ENCODE measurements at places on chromosomes 1 and 21.

DNA sequence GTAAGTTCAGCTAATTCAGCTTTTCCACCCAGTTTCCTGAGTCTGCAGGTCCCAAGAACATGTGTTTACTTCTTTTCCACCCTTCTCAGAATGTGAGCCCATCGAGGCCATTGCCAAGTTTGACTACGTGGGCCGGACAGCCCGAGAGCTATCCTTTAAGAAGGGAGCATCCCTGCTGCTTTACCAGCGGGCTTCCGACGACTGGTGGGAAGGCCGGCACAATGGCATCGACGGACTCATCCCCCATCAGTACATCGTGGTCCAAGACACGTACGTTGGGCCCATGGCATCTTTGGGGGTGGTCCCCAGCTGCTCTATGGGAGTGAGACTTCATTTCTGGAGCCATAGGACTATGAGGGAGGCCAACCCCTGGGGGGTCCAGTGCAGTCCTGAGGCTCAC lies 17.2 kb upstream of the IKBKE start:
- DNase-seq: no peak

GRCh38 chr1:155984341-155984740 lies 6.0 kb upstream of the ARHGEF2 start:
- no peak for DNase-seq

- no peak for DNase-seq
These were observed 7.7 kb downstream of the ARHGEF2 start for GRCh38 chr1:155970531-155971167.

DNA sequence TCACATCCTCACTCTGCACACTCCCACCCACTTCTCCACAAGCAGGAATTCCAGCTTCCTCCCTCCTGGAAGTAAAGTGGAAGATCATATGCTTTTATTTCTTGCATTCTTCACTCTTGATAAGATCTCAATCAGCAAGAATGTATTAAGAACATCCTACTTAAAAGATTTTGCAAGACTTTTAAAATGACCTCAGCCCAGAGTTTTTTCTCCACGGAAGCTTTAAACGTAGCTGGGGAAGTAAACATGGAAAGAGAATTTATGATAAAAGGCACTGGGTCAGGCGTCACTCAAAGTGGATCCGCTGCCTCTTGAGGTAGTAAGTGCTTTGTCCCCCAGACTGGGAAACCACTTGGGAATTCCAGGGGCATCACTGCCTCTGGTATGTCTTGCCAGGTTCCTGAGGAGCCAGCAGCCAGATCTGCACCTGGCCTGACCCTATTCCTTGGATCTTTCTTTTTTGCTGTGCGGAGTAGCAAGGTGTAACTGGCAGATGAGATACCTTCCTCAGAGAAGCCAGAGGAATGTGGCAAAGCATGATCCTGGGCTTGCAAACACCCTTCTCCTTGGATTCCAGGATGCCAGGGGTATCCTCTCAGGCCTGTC lies 33.9 kb downstream of the CDK18 start:
- DNase-seq: no peak

- peak; percentile 66 for DNase-seq
These were observed 44.1 kb downstream of the NIBAN1 start for GRCh38 chr1:184930232-184930631.

DNA sequence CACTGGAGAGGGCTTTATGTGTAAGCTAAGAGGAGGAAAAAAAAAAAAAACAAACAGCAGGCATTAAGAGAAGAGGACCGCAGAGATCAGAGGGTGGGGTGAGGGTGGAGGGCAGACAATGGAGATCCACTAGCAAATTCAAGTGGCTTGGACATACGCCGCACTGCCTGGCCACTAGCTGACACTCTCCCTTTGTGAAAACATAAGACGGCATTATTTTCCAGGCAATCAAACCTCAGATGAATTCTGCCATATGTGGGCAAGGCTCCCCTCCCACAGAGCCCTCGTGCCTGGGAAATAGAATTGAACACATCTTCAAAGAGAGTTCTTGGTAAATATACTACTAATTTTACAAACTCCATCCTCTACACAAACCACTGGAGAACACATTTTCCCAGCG lies 53.6 kb downstream of the ERG start:
- DNase-seq: no peak

DNA sequence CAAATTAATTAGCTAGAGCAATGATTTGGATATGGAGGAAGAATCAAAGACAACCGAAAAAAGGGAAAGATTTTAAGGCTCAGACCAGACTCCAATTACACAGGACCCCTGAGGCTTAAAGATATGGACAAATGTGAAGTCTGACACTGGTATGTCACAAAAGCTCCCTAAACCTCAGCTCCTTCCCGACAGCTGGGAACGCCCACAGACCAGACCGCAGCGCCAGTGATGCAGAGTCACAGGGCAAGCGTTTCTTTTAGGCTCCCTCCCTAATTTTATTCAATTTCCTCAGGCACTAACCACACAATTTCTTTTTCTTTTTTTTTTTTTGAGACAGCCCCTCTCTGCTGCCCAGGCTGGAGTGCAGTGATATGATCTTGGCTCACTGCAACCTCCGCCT lies 40.2 kb downstream of the NID1 start:
- no peak for DNase-seq

DNA sequence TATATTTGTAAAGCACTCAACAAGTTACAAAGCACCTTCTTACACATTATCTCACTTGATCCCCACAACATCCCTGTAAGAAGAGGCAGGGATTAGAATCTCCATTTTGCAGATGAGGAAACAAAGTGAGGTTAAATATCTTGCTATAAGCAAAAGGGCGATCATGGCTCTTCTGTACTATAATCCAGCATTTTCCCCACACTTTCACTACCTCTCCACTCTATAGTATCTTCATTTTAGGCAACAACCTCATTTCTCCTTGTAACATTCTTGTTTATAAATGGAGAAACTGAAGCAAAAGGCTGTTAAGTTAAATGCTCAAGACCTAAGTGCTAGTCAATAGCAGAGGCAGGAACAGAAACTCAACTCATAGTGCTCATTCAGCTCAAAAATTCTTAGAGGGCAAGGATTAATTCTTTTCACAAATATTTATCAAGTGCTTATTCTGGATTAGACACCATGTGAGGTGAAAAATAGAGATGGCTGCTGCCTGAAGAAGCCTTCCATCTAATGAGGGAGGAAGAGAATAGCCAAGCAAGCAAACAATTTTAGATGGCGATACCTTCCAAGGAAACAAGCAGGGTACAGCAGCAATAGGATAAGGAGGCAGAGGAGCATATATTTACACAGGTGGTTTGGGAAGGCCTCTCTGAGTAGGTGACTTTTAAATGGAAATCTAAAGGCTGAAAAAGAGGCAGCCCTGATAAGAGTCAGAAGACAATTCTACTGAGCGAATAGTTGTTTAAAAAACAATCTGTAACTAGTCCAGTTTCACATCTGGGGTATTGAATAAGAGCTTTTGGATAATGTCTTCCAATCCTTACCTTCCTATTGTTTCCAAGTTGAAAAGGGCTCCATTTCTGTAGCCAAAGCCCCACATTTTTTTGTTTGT lies 3.5 kb downstream of the ERRFI1 start:
- no peak for DNase-seq

DNA sequence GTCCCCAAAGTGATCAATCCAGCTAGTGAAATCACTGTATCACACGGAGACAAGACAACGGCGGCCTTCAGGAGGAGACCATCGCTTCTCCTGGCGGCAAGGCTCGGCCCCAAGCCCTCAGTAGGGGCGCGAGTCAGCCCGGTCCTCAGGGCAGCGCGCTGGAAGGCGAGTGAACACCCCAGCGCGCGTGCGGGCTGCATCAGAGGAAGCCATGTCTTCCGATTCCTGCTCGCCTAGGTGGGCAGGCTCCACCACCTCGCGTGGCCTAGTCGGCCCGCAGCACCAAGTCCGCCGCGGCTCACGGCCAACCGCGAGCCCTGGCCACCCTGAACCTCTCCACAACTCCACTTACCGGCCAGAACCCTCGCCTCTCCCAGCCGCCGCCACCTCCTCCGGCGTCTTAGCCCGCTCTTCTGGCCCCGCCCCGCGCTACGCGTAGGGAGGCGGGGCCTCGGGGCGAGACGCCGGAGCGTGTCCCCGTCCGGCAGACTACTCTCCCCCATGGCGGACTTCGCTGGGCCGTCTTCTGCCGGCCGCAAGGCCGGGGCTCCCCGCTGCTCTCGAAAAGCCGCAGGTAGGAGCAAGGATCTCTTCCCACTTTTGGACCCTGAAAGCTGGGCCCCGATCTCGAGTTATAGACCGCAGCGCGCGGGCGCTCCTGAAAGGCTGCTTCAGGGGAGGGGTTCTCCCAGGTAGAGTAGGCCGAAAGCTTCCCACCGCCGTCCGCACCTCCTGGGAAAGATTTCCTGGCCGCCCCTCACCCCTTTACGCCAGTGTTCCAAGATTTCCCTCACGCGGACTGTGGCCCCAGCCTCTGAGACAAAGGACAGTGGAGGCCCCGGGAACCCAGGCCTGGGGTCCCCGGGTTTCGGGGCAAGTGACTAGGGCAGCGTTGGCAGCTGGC lies at the start of the genes GLMN and RPAP2:
TSS of gene GLMN (minus strand) at position 415 of the 904 bp plus-strand sequence. CDS start 988 bp downstream, outside the sequence.
TSS of gene RPAP2 (plus strand) at position 487 of the 904 bp plus-strand sequence. CDS start at position 502, 15 bp downstream.
- DNase-seq: peak; percentile 93

Data from NCI-H446 (cell line).